ENCODE measurements at places on chromosomes 5 and 9. TPM values are rescaled to one million over a fixed set of nuclear protein-coding genes. Genes with fewer than 3 reads are reported as not detected.

Gene SSBP2
- 27.6 TPM for total RNA-seq

DNA sequence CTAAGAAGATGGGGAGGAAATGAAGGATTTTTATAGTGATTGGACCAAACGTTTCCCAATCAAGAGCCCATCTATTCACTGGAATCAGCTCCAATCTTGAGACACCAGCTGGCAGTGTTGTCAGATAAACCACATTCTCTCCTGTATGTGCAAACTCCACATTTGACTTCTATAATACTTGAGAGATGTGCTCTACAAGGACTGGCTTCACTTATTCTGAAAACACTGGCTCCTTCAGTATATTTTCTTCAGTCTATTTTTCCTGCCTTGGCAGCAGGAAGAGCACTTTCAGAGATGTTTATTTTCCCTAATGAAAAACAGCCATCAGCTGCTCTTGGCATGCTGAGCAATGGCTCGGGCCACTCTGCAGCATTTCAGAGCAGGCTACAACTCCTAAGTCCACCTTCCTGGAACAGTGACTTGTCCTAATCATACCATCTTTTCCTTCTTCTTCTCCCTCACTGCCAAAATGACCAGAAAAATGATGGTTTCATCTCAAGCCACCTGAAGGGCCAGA is 96.9 kb upstream of the FSTL4 start:
- no peak for DNase-seq

- DNase-seq = no peak
Observed at GRCh38 chr9:89941875-89942274, 337.1 kb downstream of the GADD45G start.

DNA sequence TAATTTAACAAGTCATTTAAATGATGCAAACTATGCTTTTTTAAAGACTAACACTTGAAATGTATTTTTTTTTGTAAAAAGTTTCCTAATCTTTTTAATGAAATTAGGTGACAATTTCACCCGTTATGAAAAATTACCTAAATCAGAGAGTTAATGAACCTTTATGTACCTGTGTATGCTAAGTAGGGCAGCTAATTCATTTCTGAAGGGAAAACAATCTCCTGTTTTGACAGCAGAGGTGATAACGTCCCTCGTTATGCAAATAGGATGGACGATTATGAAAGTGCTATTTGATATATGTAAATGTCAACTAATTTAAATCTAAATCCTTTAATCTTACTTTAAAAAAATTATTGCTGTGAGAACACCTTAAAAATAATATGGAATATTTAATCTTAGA is 58.8 kb downstream of the MEF2C start:
- DNase-seq = no peak

DNA sequence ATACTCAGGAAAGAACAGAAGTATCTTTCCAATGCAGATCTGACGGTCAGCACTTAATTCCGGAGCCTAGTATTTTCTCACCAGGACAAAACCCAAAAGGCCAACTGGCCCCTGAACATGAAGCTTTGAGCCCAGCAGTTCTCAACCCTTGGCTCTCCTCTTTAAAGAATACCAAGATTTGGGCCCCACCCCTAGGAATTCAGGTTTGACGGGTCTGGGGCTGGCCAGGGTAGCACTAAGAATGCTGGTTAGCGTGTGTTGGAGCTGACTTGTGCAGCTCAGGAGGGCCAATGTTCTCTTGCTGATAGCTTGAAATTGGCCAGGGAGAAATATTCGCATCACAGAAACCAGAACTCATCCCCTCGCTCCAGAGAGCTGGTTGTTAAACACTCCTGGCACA is 88.3 kb upstream of the PTCH1 start:
- no peak for DNase-seq

DNA sequence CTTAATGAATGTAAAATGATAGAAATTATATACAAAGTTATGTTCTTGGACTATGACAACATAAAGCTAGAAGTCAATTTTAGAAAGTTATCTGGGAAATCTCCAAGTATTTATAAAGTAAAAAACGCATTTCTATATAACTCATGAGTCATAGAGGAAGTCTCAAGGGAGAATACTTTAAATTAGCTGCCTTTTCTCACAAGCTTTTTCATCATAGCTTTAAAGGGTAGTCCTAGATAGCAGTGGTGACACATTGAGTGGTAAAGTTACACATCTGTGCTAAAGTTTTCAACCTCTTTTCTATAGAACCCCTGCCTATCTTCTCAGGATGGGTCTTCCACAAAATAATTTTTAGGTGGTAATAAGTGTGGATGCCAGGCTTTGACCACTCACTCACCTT is 598.3 kb upstream of the FAM174A start:
- DNase-seq = no peak

Gene RASGRF2
- 29.5 TPM for total RNA-seq
